ENCODE measurements at places on chromosomes 1 and 21.

GRCh38 chr1:202599669-202600431 lies 110.4 kb downstream of the SYT2 start:
- DNase-seq: no peak

DNA sequence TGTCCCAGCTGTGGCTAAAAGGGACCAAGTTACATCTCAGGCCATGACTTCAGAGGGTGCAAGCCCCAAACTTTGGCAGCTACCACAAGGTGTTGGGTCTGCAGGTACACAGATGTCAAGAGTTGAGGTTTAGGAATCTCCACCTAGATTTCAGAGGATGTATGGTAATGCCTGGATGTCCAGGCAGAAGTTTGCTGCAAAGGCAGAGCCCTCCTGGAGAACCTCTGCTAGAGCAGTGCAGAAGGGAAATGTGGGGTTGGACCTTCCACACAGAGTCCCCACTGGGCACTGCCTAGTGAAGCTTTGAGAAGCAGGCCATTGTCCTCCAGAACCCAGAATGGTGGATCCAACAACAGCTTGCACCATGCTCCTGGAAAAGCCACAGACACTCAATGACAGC lies 10.1 kb upstream of the PHGDH start:
- no peak for DNase-seq

- no peak for DNase-seq
These were observed 159.6 kb downstream of the CLEC20A start for GRCh38 chr1:178337091-178337706.

DNA sequence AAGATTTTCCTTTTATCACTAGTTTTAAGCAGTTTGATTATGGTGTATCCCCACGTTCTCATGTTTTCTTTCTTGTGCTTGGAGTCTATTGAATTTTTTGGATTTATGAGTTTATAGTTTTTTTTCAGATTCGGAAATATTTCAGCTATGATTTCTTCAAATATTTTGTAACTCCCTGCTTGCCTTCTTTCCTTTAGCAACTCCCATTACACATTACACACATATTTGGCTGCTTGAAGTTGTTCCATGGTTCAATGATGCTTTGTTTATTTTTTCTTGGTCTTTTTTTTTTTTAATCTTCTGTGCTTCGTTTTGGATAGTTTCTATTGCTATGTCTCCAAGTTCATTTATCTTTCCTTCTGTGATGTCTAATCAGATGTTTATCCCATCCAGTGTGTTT lies 48.5 kb upstream of the WARS2 start:
- DNase-seq: no peak

- DNase-seq: no peak
These were observed 32.0 kb upstream of the EPS15 start for GRCh38 chr1:51551081-51551480.

- no peak for DNase-seq
These were observed 19.3 kb upstream of the ADARB1 start for GRCh38 chr21:45054927-45055612.

Measured in T-helper 1 cell (primary cell).